ENCODE measurements at places on chromosomes 12 and 14.

DNA sequence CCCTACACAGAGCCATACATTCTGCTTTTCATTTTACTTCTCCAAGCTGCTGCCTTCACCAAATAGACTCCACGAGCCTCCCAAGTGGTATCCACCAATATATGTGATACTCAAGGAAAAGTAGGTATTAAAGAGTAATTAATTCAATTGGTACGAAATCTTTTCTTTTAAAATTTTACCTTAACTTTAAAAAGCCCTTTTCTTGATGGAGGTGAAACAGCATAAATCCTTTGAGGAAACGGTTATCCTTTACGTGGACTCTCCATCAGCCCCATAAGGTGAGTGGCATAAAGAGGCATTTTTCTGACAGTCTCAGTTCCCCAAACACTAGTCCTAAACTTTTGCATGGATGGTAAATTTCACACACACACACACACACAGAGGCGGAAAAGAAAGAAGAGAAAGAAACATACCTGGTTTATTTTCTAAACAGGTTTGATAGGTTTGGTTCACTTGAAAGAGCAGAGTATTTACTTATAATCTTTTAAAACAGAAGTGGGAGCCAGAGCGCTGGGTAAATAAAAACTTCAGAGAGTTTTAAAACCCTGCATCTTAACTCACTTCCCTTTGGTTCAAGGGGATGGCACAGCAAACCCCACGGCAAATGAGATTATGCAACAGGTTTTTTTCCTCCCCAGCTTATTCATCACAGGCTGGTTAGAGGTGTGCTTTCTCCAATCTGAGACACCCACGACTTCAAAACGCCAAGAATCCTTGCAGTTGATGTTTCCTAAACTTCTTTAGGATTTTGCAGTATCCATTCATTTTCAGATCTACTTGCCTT, 1.9 kb downstream of the DUSP16 start:
- peak; percentile 77 for DNase-seq

- DNase-seq = no peak
Observed at GRCh38 chr12:57145460-57146059, 1.9 kb downstream of the LRP1-AS start.

- DNase-seq = no peak
Observed at GRCh38 chr12:8636581-8636980, 23.9 kb upstream of the AICDA start.

DNA sequence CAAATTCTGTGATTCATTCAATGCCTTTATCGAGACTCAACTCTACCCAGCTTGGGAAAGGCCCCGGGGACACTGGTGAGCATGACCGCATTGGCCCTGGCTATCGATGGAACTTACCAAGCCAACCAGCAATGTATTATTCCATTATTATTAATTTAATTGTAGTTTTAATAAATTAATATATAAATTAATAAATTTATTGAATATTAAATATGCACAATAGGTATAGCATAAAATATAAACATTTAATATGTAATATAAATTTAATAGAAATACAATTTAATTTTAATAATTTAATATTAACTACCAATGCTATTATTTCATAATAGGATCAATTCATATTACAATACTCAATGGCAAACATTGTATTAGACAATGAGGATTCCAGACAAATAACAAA, 163.4 kb downstream of the DPF3 start:
- no peak for DNase-seq

DNA sequence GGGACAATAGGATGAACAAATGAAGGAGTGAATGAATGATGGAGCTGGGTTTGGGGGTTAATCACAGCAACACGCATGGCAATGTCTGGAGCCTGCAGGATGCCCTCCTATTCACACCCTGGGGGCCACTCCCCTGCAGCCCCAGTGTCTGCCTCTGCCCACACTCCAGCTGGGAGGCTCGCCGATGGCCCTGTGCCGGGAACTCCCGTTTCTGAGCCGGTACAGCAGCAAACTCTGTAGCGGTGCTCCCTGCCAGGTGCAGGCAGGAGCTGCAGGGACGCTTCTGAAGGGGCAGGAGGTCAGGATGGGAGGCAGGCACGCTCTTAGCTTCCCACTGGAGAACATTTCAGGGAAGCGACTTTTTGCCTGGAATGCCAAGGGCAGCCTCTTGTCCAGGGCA, 55.4 kb upstream of the NCOR2 start:
- DNase-seq = no peak

DNA sequence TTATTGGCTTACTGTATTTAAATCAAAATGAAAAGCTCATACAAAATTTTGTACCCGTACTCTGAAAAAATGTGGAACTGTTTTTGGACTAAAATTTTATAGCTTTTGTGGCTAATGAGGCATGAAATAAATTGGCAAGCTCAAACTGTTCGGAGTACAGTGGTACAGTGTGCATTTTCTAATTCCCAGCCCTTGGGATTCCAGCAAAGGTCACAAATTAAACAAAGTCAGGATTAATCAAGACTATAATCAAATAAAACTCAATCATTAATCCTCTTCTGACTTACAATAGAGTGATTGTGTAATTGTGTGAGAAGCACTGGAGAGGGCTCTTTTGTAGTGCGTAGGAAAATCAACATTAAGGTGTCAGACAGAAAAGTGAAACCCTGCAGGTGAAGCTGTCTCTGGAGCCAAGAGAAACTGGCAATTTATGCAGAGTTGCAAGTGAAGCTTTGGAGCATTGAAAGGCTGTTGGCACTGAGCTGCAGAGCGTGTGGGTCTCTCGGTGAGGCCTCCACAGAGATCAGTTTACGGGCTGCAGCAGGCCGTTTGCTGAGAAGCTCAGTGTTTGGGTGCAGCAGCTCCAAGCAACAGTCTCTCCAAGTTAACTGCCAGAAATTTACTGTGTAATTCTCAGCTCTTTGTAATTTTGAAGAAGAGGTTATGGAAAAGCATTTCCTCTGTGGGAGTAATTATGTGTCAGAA, 275.9 kb downstream of the FBXL14 start:
- no peak for DNase-seq

GRCh38 chr14:22319526-22320361, 269.3 kb downstream of the DAD1 start:
- peak; percentile 39 for DNase-seq

DNA sequence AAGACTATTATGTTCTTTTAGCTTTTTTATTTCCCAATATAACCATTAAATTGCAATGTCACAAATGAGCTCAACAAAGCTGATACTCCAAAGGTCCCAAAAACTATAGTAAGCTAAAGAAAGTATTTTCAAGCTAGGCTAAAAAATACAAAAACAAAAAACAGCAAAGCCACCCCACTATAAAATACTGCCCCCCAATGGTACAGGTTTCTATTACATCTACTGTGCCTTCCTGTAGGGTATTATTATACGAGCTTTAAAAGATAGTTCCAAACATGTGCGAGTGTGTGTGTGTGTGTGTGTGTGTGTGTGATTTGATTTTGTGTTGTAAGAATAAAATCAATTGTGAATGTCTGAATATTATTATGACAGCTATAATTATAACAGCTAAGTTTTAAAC, 1.1 kb downstream of the IFNG start:
- peak; percentile 71 for DNase-seq

DNA sequence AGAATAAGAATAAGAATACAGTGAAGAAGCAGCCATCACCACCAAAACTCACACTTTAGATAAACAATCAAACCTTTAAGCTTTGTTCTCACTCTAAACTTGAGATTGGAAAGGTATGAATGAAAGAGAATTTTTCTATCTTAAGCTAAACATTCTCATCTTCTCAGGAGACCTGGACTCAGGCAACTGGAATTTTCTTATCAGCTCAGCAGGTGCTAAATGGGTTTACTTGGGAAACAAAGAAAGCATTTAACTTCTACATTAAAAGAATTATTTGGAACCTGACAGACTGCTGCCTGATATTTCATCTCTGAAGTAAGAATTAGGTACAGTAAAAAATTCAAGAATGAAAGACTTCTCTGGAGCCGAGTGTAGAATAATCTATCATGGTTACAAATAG, 20.7 kb upstream of the KERA start:
- no peak for DNase-seq

GRCh38 chr14:95341564-95341963, 21.9 kb upstream of the CLMN start:
- no peak for DNase-seq

DNA sequence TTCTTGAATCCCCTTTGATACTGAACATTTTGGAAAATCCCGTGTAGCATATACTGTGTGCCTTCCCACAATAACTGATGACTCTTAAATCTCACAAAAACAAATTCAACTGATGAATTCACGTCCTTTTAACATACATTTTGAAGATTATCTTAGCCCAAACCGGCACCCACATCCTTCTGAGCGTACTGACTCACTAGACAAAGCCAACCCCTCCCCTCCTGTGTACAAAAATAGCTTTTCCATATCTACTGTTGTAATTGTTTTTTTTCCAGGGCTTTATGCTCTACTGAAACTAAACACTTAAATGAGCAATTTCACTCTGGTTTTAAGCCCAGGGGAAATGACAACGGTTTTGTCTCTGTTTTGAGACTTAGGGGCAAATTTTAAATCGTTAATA, 109.4 kb upstream of the ATF7IP start:
- DNase-seq = peak; percentile 88

DNA sequence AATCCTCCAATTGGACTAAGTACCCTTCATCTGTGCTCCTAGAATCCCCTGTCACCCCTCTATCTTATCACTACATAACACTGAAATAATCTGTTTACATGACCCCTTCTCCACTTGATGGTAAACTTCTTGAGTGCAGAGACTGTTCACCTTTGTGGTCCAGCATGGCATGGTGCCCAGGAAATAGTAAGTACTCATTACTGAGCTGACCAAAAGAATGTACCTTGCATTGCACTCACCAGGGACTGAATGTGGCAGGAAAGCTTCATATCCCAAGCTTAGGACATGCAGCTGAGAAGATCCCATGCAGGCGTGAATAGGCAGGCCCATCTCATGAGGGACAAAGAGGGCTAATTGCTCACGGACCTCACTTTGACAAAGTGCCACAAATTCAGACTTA, 1.4 kb upstream of the GARIN2 start:
- no peak for DNase-seq

- DNase-seq = no peak
Observed at GRCh38 chr12:12839873-12840579, 26.9 kb downstream of the DDX47 start.

- no peak for DNase-seq
Observed at GRCh38 chr12:52647601-52648000, 4.4 kb downstream of the KRT2 start.

GRCh38 chr14:56815745-56816144, 5.5 kb upstream of the OTX2 start:
- DNase-seq = no peak

DNA sequence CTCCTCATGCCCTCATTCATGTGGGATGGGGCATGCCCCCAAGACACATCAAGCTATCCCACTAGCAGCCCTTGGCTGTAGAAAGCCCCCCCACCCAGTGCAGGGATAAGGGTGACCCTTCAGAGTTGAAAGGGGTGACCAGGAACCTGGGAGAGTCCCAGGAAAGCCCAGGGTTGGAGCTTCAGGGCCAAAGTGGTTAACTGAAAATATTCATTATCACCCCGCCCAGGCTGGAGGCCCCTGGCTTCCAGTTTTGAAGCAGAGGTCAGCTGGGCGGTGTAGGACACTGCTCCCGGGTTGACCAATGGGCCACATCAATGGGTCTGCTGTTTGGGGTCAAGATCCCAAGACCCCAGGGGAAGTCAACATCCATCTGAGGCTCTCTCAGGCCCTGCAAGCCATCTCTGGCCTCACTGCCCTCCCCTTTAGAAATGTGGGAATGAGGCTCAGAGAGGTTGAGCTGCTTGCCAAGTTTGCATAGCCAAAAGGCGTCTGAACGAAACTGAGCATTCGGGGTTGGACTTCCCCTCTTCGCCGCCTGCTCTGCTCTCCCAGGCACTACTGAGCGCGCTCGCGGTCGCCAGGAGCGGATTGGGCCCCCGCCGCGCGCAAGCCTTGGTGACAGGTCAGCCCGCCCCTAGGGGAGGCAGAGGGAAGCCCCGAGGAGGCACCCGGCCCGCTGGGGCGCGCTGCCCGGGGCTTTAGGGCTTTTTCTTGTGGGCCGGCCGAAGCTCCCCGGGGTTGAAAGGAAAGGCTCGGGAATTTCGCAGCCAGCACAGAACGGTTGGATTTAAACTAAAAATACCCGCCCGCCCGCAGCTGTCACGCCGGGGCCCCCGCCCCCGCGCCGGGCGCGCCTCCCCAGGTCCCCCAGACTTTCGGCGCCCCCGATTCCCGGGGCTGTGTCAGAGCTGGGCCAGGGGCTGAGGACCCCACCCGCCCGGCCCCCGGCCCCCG, 576 bp downstream of the SYNE3 start:
- peak; percentile 80 for DNase-seq

DNA sequence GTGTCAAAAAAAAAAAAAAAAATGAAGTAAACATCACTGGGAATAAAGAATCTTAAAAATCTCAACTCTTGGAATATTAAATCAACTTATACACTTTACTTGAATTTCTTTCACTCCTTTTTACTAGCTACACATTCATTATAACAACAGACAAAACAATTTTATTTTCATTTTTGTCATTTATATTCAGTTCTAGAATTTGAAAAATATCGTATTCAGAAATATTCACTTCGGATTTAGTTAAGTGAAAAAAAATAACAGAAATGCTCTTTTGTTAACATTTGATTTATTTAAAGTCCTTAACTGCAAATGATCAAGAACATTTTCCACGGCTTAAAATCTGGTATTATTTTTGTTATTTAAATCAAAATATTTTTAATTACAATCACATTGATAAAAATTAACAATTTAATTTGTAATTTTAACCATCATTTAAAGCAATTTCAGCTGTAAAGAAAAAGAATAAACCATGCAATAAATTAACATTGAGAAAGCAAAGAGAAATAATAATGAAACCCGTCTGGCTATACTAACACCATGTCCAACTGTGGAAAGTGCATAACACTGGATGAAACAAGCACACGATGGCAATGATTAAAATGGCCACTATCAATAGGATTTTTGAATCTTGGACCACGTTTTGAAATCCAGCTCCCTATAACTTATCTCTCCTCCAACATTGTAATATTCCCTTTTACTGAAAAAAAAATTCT, 5.2 kb downstream of the FOXA1 start:
- no peak for DNase-seq

- no peak for DNase-seq
Observed at GRCh38 chr12:115774148-115774895, 503.2 kb downstream of the MED13L start.

- no peak for DNase-seq
Observed at GRCh38 chr12:90896164-90896563, 58.8 kb downstream of the CCER1 start.

DNA sequence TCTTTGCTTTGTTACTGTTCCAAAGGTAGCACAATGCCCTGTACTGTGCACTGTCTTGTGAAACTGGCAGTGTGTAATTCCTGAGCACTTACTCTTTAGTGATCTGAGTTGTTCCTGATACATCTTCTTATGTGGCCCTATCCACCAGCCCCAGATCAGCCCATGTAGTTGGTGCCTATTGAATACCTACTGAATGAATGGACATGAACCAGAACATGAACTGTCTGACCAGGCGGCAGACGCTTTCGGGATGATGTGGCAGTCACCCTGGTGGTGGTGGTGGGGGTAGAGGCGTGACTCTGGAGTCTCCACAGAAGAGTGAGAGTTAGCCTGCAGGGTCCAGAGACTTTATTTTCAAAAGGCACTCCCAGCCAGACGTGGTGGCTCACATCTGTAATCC, 46.6 kb upstream of the PAPOLA start:
- DNase-seq = no peak

Data from T-helper 2 cell (primary cell).